ENCODE measurements at places on chromosomes 1 and 21. TPM values are rescaled to one million over a fixed set of nuclear protein-coding genes. Genes with fewer than 3 reads are reported as not detected.

PLXNA2 gene
- 4.7 TPM for total RNA-seq

DNA sequence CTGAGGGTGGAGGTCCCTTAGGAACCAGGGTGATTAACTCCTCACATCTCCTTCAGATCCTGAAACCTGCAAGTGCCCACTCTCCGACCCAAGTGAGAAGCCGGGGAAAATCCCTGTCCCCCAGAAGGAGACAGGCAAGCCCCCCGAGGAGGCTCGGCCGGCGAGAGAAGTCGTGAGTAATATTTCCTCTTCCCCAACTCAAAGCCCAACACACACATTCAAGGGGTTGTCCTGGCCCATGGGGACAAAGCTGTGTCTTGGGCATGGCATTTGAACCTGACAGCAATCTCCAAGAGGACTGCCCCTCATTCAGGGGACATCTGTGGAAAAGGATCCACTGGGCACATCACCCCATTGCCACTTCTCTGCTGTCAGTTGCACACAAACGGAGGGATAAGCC, 23.6 kb downstream of the VASH2 start:
- no peak for DNase-seq
- peaks cover 10% of the 10 kb centered on the region for H3K27me3 ChIP-seq
- no peak overlapping the region for H3K27ac ChIP-seq

- H3K4me3 ChIP-seq = no peak overlapping the region
- no peaks in the 10 kb centered on the region for H3K27me3 ChIP-seq
- no peak for DNase-seq
- no peaks in the 10 kb centered on the region for H3K36me3 ChIP-seq
Observed at GRCh38 chr1:36956570-36956969, 77.7 kb downstream of the GRIK3 start.

F13B gene
- total RNA-seq = not detected

DNA sequence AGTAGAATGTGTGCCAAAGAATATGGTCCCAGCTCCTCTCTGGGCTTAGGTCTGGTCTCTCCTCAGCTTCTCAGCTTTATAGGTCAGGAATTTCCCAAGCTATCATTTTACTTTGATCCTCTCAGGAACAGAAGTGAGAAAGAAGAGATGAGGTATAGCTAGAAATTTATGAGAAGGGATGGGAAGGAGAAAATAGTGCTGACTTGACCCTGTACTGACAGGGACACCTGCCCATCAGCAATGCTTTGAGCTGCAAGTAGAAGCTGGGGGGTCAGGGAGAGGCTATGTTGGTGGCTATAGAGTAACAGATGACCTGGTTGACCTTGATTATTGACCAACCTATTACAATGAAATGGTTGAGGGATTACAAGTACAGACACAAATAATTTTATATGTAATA, 75.0 kb downstream of the XCL2 start:
- no peaks in the 10 kb centered on the region for H3K27me3 ChIP-seq
- peak overlapping the region; percentile 51 for H3K27ac ChIP-seq
- DNase-seq = no peak
- peaks cover 20% of the 10 kb centered on the region for H3K4me1 ChIP-seq
- no peaks in the 10 kb centered on the region for H3K36me3 ChIP-seq

GRCh38 chr1:218525451-218526197, 180.5 kb downstream of the TGFB2 start:
- H3K27me3 ChIP-seq = no peaks in the 10 kb centered on the region
- no peak overlapping the region for H3K27ac ChIP-seq
- no peaks in the 10 kb centered on the region for H3K36me3 ChIP-seq

DNA sequence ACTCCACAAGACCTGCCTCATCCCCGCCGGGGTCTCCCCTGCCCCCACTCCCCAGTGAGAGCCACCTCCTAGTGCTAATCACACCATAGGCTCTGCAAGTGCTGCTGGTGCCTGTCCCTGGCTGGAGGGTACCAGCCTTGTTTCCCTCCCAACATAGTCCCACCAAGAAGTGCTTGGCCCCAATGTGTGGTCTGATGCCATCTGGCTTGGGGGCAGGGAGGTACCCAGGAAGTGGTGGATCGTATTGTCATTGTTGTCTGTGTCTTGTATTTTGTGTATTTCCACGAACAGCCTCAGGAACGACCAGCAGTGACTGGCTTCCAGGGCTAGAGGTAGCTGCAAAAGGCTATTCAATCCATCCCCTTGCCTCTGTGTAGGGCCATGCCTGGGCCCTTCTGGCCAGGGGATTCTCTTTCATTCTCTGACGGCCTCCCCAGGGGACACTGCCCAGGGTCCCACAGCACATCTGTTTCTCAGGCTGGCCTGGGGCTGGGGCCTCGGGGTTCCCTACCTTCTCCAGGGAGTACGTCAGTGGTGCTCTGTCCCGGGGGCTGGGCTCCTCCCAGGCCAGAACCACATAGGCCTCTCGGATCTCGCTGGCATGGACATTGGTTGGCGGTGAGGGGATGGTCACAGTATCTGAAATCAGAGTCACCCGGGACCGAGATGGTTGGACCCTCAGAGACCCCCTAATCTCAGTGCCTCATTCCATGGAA, 22.8 kb downstream of the MYOM3 start:
- H3K36me3 ChIP-seq = no peaks in the 10 kb centered on the region
- H3K27me3 ChIP-seq = no peaks in the 10 kb centered on the region
- no peak overlapping the region for H3K4me3 ChIP-seq
- no peak for DNase-seq

Measured in adrenal gland (tissue), 19 donors.